Muscle of arm (tissue), 14 donors: ENCODE measurements at places on chromosomes 3 and 15.

GRCh38 chr15:31740203-31740602 is 290.1 kb upstream of the CHRNA7 start:
- peak; percentile 1 for DNase-seq

GRCh38 chr3:14358426-14359211 is 43.8 kb upstream of the SLC6A6 start:
- peak; percentile 34 for DNase-seq

DNA sequence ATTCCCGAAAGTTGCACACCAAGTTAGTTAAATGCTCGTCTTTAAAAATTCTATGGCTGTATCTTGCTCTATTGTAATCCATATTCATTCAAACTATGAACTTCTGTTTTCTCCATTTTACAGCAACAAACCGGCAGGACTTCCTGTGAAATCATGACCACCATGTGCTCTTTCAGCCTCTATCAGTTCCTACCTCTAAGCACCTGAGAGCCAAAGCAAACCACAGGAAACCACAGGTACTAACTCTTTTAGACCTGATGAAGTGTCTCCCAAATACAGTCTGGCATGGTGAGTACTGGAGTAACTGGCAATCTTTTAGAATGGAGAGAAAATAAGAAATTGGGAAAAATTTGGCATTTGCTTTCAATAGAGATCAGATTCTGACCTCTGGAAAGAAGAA is 186.5 kb upstream of the SLITRK3 start:
- DNase-seq, result no peak

DNA sequence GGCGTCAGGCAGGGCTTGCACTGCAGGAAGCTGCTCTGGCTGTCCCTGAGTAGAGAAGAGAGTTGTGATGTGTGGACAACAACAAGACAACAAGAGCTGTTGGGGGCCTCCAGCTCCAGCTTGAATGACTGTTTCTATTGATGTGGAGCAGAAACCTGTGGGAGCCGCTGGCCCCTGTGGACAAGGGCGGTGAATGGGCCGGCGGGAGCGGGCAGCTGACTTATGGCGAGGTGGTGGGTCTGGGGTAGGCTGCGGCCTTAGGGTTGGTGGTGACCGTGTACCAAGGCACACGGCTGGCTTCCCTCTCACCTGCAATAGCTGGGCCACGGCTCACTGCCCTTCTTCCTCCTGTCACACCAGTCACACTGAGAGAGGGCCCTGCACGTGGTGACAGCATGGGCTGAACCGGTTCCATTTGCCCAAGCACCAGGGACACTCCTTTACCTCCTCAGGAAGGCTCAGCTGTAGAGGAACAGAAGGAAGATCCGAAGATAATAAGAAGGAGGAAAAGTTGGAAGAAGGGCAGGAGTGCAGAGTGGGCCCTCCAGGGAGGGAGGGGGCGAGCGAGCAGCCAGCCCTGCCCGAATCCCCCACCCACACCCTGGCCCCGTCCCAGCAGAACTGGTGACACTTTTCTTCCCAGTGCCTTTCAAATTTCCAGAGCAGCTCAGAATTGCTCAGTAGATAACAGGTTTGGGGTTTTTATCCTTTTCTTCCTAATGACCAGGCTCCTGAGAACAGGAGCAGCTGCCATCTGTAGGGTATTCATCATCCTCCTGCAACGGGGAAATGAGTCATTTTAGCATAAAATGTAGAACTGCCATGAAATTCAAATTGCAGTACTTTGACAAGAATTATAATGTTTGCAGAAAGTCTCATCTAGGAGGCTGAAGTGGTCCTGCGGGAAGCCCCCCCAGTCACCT is 136.9 kb downstream of the TJP1 start:
- no peak for DNase-seq

DNA sequence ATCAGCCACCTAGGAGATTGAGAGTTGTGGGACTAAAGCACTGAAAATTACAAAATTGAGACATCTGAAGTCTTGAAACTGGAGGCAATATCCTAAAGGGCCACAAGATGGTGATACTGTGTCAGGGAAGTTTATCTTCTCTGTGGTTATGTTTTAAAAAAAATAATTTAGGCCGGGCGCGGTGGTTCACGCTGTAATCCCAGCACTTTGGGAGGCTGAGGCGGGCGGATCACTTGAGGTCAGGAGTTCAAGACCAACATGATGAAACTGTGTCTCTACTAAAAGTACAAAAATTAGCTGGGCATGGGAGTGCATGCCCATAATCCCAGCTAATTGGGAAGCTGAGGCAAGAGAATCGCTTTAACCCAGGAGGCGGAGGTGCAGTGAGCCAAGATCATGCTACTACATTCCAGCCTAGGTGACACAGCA is 17.9 kb upstream of the NIT2 start:
- peak; percentile 39 for DNase-seq

DNA sequence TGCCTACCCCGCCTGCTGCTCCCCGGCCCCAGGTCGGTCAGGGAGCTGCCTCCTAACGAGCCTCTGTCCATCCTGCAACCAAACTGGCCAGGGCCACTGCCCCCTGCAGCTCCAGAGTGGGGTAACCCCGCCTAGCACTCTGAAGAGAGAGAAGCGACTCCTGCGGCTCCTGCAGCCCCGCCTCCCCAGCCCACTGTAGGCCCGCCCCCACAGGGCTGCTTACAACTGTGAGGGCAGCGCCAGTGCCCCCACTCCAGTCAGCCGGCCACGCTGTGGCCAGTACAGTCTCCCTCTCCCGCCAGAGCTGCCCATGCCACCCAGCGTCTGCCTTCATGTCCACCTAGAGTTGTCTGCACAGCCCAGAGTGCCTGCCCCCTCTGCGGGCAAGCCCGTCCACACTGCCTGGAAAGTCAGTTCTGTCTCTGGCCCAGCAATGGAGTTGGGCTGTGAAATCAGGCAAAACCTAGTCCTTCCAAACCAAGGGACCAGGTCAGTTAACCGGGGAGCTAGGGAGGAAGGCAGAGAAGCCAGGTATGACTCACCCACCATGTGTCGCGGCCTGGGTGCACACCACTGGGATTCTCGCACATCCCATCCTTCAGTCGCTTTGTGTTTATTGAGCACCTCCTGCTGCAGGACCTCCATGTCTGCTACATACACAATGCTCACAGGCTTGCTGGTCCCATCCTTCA is 2.4 kb downstream of the UCN2 start:
- DNase-seq, result no peak
